ENCODE measurements at places on chromosomes 16 and 17.

- DNase-seq: no peak
Measured at GRCh38 chr16:15907863-15908478, 19.6 kb upstream of the CEP20 start.

DNA sequence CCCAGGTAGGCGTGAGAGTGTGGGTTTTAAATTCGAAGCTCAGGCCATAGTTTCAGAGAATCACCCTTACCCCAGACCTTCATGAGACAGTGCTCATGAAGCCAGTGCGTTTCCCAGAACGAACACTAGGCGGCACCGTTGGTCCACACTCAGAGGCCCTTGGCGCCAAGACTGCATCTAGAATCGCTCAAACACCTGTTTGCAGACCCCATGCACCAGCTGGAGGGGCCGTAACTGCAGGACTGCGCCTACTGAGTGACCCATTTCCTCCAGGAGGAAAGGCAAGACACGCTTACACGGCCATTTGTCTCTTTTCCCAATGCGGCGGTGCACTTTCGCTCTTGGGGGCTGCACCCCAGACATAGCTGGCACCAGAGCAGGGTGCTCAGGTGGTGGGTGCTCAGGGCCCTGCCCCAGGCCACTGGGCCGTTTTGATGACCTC, 34.0 kb downstream of the ADGRG5 start:
- DNase-seq: peak; percentile 24

DNA sequence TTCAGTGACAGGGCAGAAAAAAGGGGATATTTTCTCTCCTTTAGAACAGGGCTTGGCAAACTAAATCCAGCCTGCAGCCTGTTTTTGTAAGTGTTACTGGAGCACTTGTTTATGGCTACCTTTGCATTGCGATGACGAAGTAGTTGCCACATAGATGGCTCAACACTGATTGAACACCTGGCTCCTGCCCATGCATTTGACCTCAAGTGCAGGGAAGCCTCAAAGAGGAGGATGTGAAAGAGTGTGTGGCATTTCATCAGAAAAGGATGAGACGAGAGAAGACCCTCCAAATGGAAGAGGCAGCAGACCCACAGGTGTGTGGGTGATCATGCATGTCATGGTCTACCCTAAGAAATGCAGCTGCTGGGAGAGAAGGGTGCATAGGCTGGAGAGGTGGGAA, 32.7 kb upstream of the IRX5 start:
- no peak for DNase-seq

DNA sequence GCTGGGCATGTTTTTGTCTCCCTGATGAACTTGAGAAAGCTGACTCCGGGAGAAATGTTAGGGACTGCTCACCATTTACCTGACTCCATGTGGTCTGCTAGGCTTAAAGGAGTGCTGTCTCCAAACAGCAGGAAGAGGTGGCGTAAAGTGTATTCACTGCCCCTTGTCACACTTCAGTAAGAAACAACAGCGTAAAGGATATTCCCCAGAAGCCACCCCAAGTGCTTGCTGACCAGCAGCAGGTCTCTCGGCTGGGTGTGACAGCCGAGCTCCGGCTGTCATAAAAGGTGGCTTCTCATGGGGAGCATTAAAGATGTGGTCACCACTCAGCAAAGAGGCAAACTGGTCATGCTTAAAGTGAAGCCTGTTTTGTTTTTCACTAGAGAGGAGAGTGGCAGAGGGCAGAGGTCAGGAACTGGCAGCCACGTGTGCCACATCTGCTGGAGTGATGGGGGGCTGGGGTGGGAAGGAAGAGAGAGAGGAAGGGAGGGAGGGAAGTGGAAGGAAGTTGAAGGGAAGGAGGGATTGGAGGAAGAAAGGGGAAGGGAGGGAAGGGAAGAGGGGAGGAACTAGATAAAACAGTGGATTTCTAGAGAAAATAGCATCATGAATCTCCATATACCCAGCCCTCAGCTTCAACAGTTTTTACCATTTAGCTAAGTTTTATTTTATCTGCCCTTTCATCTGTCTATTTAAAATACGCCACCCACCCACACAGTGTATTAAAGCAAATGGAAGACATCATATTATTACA, 119.3 kb downstream of the CLEC16A start:
- no peak for DNase-seq

DNA sequence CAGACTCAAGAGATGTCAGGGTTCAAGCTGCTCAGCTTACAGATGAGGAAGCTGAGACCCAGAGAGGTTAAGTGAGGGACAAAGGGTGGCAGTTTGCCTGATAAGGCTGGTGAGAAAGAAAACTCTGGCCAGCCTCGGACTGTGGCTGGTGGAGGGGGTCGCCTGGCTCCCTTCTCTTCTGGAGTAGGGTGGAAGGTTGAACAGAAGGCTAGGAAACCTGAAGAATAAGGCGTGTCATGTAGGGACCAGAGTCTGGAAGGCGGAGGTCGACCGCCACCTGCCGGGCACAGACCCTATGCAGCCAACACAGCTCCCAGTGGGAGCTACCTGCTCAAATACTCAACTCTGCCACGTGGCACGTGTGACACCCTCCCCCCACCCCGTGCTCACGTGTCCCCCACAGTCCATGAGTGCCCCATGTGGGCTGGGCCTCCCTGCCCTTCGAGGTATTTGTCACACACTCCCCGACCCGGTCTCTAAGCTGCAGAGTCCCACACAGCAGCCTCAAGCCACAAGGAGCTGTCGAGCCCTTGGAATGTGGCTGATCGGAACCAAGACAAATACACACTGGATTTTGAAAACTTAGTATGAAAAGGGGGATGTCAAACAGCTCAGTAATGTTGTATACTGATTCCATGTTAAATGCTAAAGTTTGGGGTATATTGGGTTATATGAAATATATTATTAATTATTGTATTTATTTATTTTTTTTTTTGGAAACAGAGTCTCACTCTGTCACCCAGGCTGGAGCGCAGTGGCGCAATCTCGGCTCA, 11.8 kb downstream of the HID1 start:
- DNase-seq: no peak

GRCh38 chr17:50517504-50518383, 9.5 kb downstream of the MYCBPAP start:
- no peak for DNase-seq

GRCh38 chr17:70519300-70519699, 350.0 kb downstream of the KCNJ2 start:
- DNase-seq: no peak

DNA sequence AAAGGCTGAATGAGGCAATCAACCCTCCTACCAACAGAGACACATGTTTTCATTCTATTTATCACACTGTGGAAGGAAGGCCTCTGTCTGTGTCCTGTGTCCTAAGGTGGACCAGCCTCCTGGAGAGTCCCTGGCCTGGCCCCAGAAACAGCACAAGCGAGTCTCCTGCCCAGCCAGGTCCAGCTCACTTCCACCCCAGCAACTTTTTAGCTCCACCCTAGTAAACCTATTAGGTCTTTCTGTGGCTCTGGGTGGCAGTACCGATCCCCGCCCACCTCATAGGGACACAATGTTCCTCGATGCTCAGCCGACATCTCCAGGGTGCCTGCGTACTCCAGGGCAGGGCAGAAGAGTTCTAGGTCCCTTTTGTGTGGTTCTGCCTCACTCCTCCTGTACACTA, 10.7 kb downstream of the DRC3 start:
- no peak for DNase-seq

DNA sequence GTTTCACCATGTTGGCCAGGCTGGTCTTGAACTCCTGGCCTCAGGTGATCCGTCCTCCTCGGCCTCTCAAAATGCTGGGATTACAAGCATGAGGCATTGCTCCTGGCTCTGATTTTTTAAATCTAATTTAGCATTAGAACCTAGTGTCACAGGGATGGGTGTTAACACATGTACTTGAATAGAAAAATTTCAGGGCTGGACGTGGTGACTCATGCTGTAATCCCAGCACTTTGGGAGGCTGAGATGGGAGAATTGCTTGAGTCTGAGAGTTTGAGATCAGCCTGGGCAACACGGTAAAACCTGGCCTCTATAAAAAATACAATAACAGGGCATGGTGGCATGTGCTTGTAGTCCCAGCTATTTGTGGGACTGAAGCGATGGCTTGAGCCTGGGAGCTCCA, 6.0 kb upstream of the RNF135 start:
- DNase-seq: no peak

GRCh38 chr16:67399749-67400704, 6.7 kb upstream of the TPPP3 start:
- no peak for DNase-seq

DNA sequence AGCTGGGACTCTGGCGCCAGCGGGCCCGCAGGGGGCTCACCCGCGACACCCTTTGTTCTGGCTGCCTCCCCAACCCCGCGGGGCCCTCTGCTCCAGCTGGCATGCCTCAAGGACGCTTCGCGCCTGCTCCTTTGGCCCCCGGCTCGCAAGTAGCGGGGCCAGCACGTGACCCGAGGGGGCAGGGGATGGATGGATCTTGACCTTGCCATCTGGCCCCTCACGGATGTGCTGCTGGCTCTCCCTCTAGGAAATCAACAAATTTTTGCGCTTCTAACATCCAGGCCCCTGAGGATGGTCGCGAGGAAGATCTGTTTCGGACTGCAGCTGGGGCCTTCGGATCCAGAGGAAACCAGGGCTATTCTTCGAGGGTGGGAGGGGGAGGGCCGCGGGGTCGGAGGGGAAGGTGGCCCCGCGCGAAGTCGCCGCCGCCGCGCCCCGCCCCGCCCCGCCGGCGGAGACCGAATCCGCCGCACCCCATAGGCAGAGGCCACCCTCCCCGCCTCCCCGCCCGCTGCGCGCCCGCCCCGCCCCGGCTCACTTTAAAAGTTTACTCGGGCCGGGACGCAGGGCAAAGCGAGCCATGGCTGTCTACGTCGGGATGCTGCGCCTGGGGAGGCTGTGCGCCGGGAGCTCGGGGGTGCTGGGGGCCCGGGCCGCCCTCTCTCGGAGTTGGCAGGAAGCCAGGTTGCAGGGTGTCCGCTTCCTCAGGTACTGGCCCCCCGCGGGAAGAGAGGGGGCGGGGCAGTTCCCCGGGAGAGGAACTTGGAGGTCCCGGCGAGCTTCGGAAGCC, at the start of gene ACSF2:
TSS of gene ACSF2 (plus strand) at position 537 of the 790 bp plus-strand sequence. CDS start at position 581, 44 bp downstream.
- no peak for DNase-seq

GRCh38 chr16:82088483-82088882, 53.4 kb downstream of the HSD17B2 start:
- no peak for DNase-seq

DNA sequence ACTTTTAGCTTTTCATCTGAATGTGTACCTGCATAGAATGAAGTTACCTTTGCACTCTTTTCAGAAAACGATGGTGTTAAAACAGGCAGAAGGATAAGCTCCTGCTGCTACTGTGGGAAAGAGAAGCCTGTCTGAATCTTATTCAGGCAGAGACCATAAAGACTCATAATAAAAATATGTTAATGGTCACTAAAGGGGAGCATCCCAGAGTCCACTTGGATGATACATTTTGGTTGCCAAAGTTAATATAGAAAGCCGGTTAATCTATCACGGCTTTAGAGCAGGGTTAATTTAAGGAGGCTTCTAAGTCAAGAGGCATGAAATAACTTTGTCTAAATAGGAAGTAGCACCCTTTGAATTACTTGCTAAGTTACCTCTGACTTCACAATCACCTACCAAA, 2.9 kb downstream of the MARCHF10 start:
- no peak for DNase-seq

DNA sequence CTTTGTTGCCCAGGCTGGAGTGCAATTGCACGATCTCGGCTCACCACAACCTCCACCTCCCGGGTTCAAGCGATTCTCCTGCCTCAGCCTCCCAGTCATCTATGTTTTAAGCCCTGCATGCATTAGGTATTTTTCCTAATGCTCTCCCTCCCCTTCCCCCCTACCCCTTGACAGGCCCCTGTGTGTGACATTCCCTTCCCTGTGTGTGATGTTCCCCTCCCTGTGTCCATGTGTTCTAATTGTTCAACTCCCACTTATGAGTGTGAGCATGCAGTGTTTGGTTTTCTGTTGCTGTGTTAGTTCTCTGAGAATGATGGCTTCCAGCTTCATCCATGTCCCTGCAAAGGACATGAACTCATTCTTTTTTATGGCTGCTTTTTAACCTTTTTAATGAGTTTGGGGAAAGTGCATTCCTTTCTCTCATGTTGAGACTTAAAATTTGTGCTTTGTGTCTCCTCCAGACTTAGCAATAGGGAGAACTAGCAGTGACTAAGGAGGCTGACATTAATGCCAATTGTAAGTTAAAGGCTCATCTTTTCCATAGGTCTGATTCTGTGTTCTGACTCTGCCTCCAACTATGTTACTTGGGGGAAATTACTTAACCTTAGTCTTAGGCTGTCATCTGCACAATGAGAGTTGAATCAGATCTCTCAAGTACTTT, 17.7 kb upstream of the PHAF1 start:
- no peak for DNase-seq

- DNase-seq: no peak
Measured at GRCh38 chr17:42720996-42721583, 23.8 kb downstream of the EZH1 start.

GRCh38 chr16:82152641-82153112, 17.3 kb downstream of the MPHOSPH6 start:
- no peak for DNase-seq

GRCh38 chr16:56625943-56626654, 518 bp downstream of the MT1E start:
- no peak for DNase-seq

DNA sequence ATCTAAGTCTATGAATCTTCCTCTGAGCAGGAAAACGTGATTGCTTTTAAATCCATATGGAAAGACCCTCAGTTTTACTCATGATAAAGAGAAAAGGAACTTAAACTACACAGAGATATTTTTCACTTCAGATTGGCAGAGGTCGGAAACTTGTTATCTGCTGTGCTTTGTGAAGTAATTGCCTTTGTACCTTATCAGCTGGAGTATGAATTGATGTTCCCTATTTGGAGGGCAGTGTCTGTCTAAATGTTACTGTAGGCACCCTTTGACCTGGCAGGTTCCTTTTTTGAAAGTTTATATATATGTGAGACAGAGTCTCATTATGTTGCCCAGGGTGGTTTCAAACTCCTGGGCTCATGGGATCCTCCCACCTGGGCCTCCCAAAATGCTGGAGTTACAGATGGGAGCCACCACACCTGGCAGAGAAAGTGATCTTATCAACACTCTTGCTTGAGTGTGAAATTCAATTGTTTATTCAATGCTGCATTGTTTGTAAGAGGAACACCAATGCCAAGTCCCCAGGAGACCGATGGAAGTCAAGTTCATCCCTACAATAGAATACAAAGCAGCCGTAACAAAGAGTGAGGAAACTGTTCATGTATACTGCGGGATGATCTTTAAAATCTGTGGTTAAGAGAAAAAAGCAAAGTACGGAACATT, 52.3 kb downstream of the ABCC1 start:
- DNase-seq: no peak

GRCh38 chr17:163514-164098, 17.8 kb downstream of the DOC2B start:
- DNase-seq: no peak

GRCh38 chr17:34377078-34377823, 14.2 kb upstream of the CCL1 start:
- DNase-seq: no peak

All from HS-27A (cell line).